ENCODE measurements at places on chromosomes 3 and 15.

- DNase-seq = no peak
Observed at GRCh38 chr3:197022405-197023231, 7.0 kb downstream of the MELTF start.

DNA sequence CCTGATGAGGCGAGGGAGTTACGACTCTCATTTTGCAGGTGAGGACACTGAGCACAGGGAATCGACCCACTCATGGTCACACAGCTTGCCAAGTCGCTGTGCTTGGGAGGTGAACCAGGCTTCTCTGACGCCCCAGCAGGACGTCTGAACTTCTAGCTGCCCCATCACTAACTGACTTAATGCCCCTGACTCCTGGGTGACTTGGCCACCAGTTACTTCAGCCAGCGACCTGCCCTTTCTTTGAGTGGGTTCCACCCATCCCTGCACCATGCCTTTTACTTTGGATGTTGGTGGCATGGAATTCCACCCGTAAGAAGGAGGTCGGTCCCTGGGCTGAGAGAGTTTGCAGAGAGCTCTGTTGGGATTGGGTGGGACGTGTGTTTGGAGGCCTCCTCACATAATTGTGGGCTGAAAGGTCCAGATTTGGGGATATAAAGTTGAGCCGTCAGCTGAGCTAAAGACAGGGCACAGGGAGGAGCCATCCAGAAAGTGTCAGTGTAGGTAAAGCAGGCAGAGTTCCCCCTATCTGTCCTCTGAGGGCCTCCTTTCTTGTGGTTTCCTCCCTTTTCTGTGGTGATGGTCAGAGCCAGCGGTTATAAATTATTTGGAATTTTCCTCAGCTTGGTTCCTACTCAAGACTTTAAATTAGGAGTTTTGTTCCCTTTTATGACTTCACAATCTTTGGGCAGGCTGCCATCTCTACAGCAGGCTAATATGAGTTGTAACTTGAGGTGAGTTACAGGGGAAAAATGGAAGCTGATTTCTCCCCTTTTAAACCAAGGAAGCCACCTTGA is 55.0 kb downstream of the FLNB start:
- DNase-seq = no peak

DNA sequence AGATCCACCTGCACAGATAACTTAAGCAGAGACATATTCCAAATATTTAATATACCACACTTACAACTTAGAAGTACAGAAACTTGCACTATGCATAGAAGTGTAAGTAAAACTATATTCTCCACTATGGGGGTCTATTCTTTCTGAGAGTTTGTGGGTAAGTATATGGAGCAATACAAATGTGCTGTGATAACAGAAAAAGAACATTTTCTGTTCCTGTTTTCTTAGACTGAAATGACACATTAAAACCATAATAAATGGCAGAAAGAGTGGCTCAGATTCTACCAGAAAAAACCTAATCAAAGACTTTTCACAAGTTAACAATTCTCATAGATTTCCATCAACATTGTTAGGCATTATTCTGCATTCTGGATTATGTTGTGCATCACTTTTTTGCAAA is 96.6 kb upstream of the WNT7A start:
- DNase-seq = no peak

GRCh38 chr3:31687020-31687802 is 154.5 kb downstream of the STT3B start:
- no peak for DNase-seq

GRCh38 chr15:68377766-68378165 is 54.2 kb downstream of the ITGA11 start:
- DNase-seq = no peak

DNA sequence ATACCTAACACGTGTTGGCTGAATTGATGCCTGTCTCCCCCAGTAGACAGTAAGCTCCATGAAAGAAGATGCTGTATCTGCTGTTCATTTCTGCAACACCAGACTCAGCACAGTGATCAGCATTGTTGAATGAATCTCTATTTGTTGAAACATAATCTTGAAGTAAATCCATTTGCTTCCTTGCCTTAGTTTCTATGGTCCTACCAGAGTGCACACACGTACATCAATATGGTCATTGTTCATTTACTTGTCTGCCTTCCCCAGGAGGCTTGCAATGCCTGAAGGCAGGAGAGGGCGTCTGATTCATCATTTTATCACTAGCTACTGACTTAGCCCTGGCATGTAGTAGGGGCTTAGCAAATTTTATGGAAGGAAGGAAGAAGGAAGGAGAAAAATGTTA is 19.2 kb downstream of the RBP2 start:
- no peak for DNase-seq

GRCh38 chr3:125187599-125187910 is 25.0 kb downstream of the SLC12A8 start:
- DNase-seq = no peak

- DNase-seq = no peak
Observed at GRCh38 chr3:136898954-136899353, 36.9 kb downstream of the NCK1 start.

- DNase-seq = no peak
Observed at GRCh38 chr15:89362203-89363101, 27.8 kb upstream of the POLG start.

GRCh38 chr3:119378259-119378803 is 84.1 kb downstream of the ARHGAP31 start:
- DNase-seq = no peak

- DNase-seq = no peak
Observed at GRCh38 chr3:96991231-96991630, 176.8 kb downstream of the EPHA6 start.

- no peak for DNase-seq
Observed at GRCh38 chr15:72970933-72971760, 81.1 kb upstream of the NEO1 start.

- no peak for DNase-seq
Observed at GRCh38 chr15:60379525-60380274, 18.1 kb downstream of the ANXA2 start.

DNA sequence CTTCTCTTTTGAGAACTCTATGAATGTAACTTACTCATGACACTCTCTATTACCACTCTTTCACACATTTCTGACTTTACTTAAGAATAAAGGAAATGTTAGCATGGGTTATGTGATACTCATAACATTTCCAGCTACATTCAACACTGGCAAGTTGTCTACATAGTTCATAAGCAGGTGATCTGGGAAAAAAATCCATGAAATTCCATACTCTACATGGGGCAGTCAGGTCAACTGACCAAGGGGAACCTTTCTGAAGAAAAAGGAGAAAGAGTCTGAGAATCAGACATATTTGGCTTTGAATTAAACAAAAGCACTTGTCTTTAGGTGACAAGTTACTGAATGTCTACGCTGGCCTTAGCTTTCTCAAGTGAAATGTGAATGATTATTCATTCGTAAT is 329.1 kb upstream of the ROBO1 start:
- no peak for DNase-seq

DNA sequence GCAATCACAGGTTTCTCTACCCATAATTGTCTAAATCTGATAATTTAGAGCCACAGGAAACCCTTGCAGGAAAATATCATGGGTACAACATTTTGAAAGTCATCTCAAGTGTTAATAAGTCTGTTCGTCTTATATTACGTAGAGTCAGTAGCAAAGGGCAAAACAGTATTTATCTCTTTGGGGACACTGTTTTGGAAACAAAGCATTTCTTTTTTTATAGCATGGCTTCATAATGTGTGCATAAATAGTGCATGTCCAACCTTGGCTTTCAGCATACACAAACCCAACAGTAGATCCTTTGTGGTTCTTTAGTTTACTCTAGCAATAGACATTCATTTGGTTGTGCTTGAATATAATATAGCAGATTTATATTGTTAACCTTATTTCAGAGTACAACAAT is 24.0 kb downstream of the ST3GAL6 start:
- no peak for DNase-seq

- DNase-seq = no peak
Observed at GRCh38 chr3:87121856-87122255, 105.3 kb upstream of the CHMP2B start.

DNA sequence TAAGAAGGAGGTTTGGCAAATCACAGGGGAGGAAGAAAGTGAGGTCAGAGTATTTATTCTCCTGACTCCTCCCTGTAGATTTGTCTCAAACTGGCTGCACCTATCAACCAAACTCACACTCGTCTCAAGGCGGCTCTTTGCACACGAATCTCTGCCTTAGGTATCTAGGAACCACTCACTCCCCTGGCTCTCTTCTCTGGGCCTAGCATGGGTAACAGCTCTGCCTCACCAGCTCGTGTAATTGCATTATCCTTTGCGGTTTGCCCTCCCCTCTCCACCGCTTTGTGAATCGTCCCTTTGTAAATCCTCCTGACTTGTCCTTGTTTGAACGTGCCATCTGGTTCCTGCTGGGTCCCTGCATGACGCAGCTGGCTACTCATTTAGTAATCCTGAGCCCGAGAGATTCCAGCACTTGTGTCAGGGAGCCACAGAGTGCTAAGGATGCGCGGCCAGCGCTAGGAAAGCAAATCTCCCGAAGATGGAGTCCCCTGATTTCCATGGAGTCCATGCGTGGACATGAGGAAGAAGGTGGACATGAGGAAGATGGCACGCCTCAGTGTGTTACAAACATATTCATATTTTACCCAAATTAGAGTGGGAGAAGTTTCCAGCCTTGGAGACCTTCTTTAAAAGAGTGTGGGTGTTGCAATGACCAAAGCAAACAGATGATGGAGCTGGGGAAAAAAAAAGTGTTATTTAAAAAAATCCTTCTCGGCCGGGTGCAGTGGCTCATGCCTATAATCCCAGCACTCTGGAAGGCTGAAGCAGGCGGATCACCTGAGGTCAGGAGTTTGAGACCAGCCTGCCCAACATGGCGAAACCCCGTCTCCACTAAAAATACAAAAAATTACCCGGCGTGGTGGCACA is 26.7 kb downstream of the NRROS start:
- no peak for DNase-seq

Measured in effector CD4-positive, alpha-beta T cell (primary cell).